Renal cortical epithelial cell (primary cell): ENCODE measurements at places on chromosomes 3 and 15. TPM values are rescaled to one million over a fixed set of nuclear protein-coding genes. Genes with fewer than 3 reads are reported as not detected.

DNA sequence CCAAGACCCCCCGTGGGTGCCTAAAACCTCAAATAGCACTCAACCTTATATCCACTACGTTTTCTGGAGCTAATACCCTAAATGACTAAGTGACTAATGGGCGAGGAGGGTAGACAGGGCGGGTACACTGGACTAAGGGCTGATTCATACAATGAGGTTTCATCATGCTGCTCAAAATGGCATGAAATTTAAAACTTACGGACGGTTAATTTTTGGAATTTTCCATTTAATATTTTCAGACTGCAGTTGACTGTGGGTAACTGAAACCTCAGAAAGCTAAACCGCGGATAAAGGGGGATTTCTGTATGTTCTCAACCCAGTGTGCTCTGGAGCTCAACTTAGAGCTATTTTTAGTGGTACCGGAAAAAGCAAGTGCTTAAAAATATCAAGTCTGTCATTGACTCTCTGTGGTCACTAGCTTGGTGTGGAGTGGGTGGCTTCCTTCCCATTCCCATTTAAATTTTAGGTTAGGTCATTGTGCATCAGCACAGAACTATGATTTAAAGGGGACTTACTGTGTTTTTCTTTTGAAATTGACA, 72.9 kb downstream of the LRRC28 start:
- DNase-seq: peak; percentile 97

GRCh38 chr3:169827712-169828111, 15.0 kb upstream of the LRRC34 start:
- no peak for DNase-seq

- DNase-seq: peak; percentile 96
Measured at GRCh38 chr3:105823149-105823867, 45.5 kb downstream of the CBLB start.

DNA sequence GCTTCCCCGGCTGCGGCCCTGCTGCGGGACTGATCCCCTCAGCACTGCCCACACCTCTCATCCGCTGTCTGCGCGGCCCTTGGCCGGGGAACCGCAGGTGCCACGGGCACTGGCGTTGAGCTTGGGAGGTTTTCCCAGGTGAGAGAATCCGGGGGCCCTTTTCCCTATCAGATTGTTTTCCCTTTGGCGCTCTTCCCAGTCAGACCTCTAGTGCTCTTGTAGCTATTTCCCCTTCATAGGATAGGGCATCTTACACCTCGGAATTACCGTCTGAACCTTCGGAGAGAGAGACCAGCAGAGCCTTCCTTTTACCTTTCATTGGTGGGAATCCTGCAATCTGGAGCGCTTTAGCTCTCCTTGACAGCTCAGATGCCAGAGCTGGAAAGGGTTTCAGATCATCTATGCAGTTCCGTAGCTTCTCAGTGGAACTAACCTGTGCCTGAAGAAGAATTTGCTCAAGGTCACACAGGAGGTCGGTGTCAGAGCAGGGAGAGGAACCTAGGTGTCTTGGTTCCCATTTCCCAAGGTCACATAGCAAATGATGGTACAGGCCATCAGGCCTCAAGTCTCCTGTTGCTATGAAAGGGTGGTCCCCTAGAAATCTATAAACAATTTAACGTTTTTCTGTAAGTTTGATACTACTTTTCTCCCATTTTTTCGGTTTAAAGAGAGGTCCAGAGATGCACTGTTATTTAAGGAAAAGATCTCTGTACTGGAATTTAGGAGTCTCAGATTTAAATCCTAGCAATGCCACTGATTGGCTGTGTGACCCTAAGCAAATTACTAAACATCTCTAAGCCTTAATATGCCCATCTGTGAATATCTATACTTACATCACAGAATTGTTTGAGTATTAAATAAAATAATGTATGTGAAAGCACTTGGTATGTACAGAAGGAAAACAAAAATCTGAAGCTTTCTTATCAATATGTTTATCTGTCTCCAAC, 916 bp downstream of the IDH3A start:
- peak; percentile 23 for DNase-seq

- DNase-seq: no peak
Measured at GRCh38 chr15:33393546-33393945, 82.8 kb downstream of the RYR3 start.

- DNase-seq: peak; percentile 81
Measured at GRCh38 chr15:33086500-33087121, 107.9 kb downstream of the FMN1 start.

DNA sequence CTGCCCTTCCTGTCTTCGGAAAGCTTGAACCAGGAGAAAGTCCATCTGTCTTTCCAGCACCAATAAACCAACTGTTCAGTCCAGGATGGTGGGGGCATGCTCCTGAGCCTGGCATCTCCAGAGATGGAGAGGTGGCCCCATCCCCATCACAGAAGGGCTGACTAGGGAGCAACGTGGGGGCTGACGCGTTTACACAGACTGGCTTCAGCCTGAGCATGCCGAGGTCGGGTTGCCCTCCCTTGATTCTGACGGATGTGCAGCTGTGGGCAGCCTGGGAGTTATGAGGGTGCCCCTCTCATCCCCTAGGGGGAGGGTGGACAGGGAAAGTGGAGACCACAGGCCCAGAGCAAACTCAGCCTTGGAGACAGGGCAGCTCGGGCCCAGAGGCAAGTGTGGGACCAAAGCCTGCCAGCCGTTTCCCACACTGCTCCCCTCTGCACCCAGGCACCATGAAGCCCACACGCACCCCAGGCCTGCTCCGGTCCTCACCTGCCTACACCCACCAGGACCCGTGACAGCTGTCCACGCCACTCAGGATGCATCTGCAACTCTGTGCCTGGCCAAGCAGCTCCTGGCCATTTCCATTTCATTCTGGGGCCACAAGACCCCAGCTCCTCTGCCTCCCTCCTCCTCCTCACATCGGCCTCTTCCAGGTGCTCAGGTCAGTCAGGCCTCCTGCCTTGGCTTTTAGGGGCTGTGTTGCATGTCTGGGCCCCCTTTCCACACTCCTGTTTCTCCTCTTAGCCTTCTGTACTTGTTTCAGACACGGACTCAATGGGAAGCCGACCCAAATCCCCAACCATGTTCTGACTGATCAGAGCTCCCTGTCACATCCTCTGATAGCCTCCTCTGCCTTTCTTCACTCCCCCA, 48.2 kb upstream of the SLC41A3 start:
- no peak for DNase-seq

GRCh38 chr3:158127250-158128219, 17.6 kb downstream of the RSRC1 start:
- no peak for DNase-seq

- peak; percentile 67 for DNase-seq
Measured at GRCh38 chr3:64824394-64824909, 136.7 kb upstream of the ADAMTS9 start.

GRCh38 chr15:48858401-48858800, 19.5 kb upstream of the EID1 start:
- DNase-seq: no peak

DNA sequence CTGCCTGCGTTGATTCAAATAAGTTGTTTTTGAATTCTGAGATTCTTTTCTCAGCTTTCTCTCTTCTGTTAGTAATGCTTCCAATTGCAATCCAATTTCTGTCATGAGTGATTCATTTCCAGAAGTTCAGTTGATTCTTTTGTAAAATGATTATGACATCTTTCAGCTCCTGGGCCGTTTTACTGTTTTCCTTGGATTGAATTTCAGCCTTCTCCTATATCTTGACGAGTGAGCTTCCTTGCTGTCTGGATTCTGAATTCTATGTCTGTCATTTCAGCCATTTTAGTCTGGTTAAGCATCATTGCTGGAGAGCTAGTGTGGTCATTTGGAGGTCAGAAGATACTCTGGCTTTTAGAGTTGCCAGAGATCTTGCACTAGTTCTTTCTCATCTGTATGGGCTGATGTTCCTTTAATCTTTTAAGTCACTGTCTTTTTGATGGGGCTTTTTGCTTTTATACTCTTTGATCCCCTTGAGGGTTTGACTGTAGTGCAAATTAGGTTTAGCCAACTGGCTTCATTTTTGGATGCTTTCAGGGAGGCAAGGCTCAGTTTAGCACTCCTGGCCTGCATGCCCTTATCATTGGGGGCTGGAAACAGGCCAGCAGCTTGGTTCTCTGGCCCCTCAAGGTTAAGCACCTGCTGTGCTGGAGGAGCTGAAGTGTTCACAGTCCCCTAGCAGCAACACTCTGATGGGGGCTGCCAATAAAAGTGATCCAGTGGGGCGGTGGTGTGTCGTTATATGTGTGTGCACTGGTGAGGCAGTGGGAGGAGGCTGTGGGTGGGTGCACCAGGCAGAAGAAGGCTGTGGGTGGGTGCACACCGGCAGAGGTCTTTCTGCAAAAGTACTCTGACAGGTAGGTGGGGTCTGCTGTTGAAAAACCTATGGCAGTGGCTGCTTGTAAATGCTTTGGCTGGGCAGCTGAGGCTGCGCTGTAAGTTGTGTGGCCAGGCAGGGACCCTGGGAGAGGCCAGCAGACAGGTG, 51.2 kb downstream of the MCTP2 start:
- DNase-seq: no peak

- peak; percentile 88 for DNase-seq
Measured at GRCh38 chr3:42876940-42877720, 1.5 kb upstream of the CYP8B1 start.

GRCh38 chr3:117545484-117545883, 835.9 kb downstream of the TUSC7 start:
- DNase-seq: no peak

GRCh38 chr3:55172913-55173312, 245.1 kb upstream of the LRTM1 start:
- no peak for DNase-seq

DNA sequence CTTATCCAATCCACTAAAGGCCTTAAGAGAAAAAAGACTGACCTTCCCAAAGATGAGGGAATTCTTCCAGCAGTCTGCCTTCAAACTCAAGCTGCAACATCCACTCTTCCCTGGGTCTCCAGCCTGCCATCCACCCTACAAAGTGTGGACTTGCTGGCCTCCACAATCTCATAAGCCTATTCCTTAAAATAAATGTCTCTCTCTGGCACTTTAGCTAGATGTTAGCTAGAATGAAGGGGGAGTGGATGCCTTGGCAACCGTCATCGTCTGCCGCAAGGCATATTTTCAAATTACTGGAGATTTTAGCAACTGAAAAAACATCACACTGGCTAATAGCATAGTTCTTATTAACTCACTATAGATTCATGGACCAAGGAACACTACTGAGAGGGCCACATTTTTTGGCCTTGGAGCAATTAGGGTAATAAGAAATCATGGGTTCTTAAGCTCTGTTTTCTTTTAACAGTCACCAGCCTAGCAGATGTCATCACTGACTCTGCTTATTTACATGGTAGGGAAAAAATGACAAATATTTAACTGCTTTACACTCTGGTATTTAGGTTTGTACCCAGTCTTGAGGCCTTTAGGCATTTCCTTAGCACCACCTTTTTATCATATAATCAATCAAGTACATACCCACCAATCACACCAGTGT, 245.3 kb downstream of the MYRIP start:
- DNase-seq: peak; percentile 72

DNA sequence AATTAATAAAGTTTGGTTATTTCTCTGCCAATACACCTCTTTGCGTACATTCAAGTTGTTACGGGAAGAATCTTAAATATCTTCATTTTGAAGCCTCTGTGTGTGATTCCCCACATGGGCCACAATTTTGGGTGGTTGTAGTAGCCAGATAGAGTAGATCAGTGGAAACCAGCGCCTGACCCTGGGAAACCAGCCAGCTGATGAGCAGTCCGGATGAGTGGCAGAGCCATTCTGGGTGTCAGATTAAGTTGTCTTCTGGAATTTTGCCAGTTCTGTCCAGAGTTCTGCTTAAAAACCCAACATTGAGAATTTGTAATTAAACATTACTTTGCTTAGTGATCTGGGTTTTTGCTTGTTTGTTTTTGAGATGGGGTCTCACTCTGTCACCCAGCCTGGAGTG, 49.7 kb downstream of the MRPS25 start:
- DNase-seq: no peak

DNA sequence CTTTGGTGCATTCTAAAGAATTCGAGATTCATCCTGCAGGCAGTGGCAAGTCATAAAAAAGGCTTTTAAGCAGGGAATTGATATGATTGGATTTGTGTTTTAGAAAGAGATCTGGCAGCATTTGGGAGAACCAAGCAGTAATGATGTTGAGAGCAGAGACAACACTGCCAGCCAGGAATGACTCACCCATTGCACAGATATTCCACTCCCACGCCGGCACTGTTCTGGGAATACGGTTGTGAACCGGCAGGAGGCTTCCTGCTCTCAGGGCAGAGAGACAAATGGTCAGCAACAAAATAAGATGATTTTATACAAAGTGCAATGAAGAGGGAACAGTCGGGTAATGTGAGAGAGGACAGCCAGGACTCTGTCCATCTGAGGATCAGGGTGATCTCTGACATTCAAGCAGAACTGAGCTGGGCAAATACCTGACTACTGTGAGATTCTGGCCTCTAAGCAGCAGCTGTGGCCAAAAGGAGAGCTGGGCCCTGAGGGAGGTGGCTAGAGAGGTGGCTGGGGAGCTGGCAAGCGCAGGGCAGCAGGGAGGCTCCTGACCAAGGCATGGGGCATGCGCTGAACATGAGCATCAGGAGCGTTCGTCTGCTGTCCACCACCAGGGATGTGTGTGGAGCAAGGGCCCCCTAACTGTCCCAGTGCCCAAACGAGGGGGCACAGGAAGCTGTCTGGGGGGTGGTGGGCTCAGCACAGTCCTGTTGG, 56.1 kb upstream of the PLXNA1 start:
- peak; percentile 71 for DNase-seq

The C3orf22 gene
- total RNA-seq: not detected in 2 replicates

The CACNA2D2 gene
- 0.17 and 0.55 TPM in 2 replicates for total RNA-seq

The NPTN gene
- 158 and 262 TPM in 2 replicates for total RNA-seq

The ANKUB1 gene
- total RNA-seq: not detected in 2 replicates

The RETNLB gene
- not detected in 2 replicates for total RNA-seq
